ENCODE measurements at places on chromosomes 5 and 9.

GRCh38 chr5:35543408-35543807 lies 74.3 kb upstream of the SPEF2 start:
- DNase-seq, result no peak

DNA sequence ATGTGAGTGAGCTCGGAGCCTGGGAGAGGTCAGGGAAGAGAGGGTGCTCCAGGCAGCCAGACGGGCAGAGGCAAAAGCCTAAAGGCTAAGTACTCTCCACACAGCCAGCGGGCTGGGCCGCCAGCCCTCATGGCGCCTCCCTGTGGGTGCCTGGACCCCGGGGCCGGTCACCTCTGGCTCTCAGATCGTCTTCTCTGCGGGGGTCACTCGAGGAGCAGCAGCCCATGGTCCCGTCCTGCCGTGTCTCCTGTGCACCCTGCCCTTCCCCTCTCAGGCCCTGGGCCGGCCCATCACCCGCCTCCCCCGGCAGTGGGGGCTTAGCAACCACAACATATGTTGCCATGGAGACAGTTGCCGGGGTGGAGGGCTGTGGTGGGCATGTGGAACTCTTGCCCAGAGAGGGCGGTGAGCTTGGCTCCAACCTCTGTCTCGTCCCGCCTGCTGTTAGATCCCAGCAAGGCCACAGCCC lies 4.2 kb downstream of the AK1 start:
- no peak for DNase-seq

DNA sequence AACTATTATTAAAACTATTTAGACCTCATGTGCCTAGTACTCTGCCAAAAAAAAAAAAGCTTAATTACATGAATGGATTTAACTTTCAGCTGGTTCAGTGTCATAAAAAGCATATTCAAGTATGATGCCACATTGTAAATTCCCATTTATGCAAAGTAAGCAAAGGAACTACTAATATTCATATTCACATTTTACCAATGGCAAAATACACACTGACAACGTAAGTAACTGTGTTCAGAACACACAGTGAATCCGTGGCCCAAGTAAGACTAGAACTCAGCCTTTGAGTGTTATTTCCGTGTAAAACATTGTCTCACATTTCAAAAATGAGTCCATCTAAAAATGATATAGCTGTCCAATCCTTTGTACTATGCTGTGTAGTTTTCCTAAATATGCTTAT lies 56.8 kb downstream of the PPP2R2B start:
- no peak for DNase-seq

- peak; percentile 69 for DNase-seq
These were observed 176.9 kb upstream of the WWC1 start for GRCh38 chr5:168114444-168115017.

- DNase-seq, result peak; percentile 96
These were observed 260.3 kb upstream of the KLF4 start for GRCh38 chr9:107749787-107750444.

DNA sequence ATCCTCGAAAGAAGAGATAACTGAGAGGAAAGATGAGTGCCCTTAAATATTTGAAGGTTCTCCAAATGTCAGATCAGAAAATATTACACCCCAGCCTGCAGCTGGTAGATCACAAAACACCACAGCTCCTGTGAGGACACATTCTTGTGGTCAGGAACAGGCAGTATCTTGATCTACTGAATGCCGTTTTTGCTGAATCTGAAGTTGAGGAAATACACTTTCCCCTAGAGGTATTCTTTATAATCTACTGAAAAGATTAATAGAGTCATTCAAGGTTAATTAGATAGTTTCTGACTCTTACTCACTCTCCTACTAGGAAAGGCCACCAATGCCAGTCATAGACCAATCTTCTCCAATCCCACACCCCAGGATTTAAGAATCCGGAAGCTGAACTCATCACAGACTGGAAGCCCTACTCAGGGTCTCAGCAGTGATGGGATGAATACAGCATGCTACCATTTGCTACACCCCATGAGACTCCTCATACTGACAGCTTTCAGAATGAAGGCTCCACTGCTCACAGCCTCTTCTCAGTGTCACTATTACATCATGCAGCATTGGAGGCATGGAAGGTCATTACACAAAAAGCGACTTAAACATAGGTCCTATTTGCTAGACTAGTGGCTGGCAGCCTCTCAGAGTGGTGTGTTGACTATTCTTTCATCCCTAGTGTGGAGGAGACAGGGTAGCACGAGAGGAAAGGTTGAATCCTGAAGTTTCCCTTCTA lies 143.9 kb upstream of the SLC1A3 start:
- no peak for DNase-seq

DNA sequence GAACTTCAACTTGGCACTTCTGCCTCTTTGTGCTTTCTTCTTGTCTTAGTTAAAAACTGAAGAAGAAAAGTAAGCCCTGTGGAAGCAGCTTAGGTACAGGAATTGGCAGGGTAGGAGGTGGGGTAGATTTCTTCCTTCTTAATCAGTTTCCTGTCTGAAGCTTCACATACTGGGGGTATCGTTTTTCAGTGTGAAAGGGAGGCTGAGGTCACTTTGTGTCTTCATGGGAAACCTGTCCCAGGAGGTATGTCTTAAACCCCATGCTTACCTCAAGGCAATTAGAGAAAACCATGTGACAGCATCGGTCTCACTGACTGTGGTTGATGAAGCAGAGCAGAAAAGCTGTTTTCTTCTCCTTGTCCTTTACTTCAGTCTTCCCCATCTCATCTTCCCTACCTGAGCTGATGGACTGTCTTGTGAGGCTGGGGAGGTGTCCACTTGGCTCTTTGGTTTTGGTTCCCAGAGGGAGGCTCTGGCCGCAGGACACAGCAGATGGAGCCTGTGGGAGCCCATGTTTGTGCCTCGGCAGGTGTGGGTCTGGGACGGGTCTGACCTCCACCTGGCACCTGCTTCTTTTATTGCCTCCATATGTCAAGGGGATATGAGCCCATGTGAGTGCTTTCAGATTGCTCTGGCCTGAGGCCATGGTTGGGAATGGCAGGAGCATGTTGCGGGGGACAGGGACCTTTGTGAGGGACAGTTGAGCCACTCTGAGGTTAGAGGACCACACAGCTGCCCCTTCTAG lies 47.0 kb downstream of the SH3GL2 start:
- peak; percentile 59 for DNase-seq

GRCh38 chr9:114434878-114435311 lies 47.1 kb upstream of the AKNA start:
- DNase-seq, result peak; percentile 52

GRCh38 chr9:72623156-72623555 lies 101.7 kb downstream of the TMC1 start:
- DNase-seq, result no peak

- peak; percentile 67 for DNase-seq
These were observed 657.2 kb downstream of the TLE1 start for GRCh38 chr9:81032030-81032572.

GRCh38 chr9:77514886-77515711 lies 133.0 kb downstream of the GNA14 start:
- peak; percentile 91 for DNase-seq

DNA sequence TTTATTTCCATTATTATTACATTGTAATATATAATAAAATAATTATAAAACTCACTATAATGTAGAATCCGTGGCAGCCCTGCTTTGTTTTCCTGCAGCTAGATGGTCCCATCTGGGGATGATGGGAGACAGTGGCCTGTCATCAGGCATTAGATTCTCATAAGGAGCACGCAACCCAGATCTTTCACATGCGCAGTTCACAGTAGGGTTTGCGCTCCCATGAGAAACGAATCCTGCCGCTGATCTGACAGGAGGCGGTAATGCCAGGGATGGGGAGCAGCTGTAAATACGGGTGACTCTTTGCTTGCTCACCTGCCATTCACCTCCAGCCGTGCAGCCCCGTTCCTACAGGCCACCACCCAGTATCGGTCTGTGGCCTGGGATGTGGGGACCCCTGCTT lies 1879.3 kb upstream of the WWC1 start:
- DNase-seq, result no peak

DNA sequence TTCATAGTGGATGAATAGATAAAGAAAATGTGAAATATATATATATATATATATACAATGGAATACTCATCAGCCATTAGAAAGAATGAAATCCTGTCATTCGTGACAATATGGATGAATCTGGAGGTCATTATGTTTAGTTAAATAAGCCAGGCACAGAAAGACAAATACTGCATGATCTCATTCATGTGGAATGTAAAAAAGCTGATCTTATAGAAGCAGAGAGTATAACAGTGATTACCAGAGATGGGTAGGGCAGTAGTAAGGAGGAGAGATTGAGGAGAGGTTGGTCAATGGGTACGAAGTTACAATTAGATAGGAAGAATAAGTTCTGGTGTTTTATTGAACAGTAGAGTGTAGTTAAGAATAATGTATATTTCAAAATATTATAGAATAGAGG lies 19.7 kb upstream of the PCDHAC2 start:
- DNase-seq, result no peak

GRCh38 chr9:117411547-117411946 lies 3.3 kb downstream of the ASTN2 start:
- DNase-seq, result peak; percentile 25

- no peak for DNase-seq
These were observed 35.8 kb downstream of the IZUMO3 start for GRCh38 chr9:24509850-24510249.

GRCh38 chr9:86549920-86550319 lies 195.7 kb upstream of the TUT7 start:
- peak; percentile 58 for DNase-seq

- DNase-seq, result no peak
These were observed 186.2 kb downstream of the DENND1A start for GRCh38 chr9:123743737-123744136.

GRCh38 chr5:131258733-131259132 lies 5.1 kb upstream of the CDC42SE2 start:
- DNase-seq, result no peak

GRCh38 chr9:135499326-135500070 lies 984 bp upstream of the MRPS2 start:
- DNase-seq, result peak; percentile 92

GRCh38 chr9:119701651-119702050 lies 332.4 kb upstream of the BRINP1 start:
- no peak for DNase-seq

DNA sequence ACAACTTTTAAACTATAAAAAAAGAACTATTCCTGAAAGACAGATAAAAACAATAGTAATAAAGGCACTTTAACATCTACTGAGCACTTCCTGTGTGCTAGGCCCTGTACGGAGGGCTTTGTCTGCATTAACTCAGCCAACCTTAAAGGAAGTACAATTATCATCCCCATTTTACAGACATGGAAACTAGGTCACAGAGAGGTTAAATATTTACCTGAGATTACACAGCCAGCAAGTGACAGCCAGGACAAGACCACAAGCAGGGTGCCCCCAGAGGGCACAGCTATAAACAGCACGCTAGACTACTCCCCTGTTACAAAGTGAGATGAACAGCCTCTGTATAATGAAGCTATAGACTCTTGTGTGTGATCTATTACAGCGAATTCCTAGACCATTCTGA lies 25.5 kb downstream of the DDX31 start:
- no peak for DNase-seq

GRCh38 chr5:19928562-19929421 lies 59.2 kb downstream of the CDH18 start:
- peak; percentile 86 for DNase-seq

DNA sequence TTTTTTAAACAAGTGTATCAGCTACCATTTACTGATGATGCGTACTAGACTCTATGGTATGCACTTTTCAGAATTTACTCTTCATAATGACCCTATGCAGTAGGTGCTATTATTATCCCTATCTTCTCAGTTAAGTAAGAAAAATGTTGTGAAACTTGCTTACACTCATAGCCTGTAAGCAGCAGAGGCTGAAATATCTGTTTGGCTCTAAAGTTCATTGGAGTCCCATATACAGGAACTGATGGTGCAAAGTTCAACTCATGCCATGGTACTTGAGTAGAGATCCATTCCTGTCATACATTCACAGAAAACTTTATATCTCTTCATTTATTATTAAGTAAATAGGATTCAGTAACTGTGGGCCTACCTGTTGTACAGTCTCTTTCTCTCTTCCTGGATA lies 41.4 kb upstream of the CCDC112 start:
- DNase-seq, result no peak

Data from EH (cell line).